CD4-positive, alpha-beta T cell treated with Interleukin-1 beta for 1 hour (primary cell): ENCODE measurements at places on chromosomes 6 and 20.

- no peak for DNase-seq
Measured at GRCh38 chr6:131227158-131227543, 91.9 kb downstream of the AKAP7 start.

- DNase-seq: no peak
Measured at GRCh38 chr6:165616116-165616515, 46.9 kb downstream of the PDE10A start.

DNA sequence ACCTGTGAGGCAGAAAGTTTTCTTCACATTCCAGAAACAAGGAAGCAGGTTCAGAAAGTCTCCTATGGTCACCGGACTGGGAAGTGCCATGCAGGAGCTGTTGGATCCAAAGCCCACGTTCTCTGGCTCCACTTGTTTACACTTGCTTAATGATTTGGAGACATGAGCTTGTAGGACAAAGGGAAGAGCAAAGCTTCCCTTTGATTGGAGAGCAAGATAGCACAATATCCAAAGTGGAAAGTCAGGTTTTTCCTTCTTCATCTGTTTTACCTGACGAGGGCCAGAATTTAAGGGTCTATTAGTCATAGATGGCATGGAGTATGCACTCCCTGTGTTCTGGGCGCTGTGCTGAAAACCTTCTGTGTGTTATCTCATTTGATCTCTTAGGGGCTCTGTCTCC lies 81.2 kb downstream of the PDE7B start:
- no peak for DNase-seq

- DNase-seq: no peak
Measured at GRCh38 chr20:11642866-11643265, 274.8 kb upstream of the BTBD3 start.

DNA sequence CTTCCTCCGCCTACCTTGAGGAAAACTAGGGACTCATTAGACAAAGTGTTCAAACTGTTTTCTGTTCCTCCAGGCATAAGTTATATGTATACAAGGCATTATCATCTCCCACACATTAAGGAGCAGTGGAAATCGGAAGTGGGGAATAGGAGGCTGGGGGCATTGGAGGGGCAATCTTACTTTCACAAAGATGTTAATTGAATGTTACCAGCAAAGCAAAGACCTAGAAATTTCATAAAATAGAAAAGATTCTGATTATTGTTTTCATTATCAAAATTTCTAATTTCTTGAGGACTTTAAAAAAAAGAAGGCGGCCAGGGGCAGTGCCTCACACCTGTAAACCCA lies 501.7 kb upstream of the JARID2 start:
- no peak for DNase-seq

GRCh38 chr6:148151896-148152643 lies 190.6 kb upstream of the SASH1 start:
- DNase-seq: no peak
